ENCODE measurements at places on chromosomes 5 and 9. TPM values are rescaled to one million over a fixed set of nuclear protein-coding genes. Genes with fewer than 3 reads are reported as not detected.

DNA sequence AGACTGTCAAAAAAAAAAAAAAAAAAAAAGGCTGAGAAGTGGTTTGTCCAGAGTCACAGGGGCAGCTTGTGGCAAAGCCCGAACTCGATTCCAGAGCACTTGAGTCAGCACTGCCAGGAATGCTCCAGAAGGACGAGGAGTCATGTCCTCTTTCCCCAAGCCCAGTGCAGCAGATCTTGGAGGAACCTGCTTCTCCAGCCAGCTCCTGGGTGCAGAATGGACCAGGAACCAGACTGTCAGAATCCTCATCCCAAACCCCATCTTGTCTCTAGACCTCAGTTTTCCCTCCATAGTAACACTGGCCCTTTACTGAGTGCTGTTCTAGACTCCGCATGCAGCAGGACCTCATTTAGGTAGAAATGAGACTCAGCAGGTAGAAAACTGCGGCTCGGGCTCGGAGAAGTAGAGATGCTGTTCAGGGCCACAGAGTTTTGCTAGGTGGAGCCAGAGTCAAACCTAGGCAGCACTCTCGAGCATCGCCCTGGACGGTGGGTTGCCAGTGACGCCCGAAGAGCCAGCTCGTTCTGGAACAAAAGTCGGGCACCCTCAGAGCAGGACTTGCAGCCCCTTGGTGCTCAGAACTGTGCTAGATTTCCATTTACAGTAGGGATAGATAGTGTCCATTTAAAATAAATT, 15.4 kb downstream of the CD74 start:
- DNase-seq, result no peak

GRCh38 chr9:16653491-16654399, 216.7 kb downstream of the BNC2 start:
- DNase-seq, result no peak

GRCh38 chr5:127518319-127518621, 830 bp downstream of the PRRC1 start:
- DNase-seq, result no peak

EGFL7 gene
- 106 TPM for total RNA-seq

C5orf52 gene
- total RNA-seq, result 13.9 TPM

CDH6 gene
- total RNA-seq, result 0.87 TPM

SAPCD2 gene
- 1.7 TPM for total RNA-seq
